ENCODE measurements at places on chromosomes 13 and 19. TPM values are rescaled to one million over a fixed set of nuclear protein-coding genes. Genes with fewer than 3 reads are reported as not detected.

GRCh38 chr13:40477623-40478608 lies 188.5 kb downstream of the FOXO1 start:
- no peak overlapping the region for H3K4me3 ChIP-seq
- H3K4me1 ChIP-seq: no peaks in the 10 kb centered on the region
- no peaks in the 10 kb centered on the region for H3K36me3 ChIP-seq
- no peaks in the 10 kb centered on the region for H3K27me3 ChIP-seq
- no peak for DNase-seq

DNA sequence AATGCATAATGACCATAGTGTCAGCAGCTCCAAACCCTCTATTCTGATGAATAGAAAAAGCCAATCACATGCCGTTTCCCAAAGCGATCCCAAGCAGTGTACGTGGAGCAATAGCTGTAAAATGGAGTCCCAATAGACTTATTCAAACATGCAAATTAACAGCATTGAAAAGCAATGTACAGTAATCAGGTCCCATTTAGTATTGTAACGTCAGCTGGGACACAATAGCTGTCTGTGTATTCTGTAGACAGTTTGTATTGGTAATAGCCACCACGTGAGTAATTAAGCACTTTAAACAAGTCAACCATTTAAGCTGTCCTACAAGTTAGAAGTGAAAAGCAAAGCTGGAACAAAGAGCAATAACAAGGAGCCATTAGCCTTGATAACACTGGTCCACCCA lies 698.2 kb downstream of the PCDH17 start:
- H3K4me1 ChIP-seq: no peaks in the 10 kb centered on the region
- no peak overlapping the region for H3K4me3 ChIP-seq

DNA sequence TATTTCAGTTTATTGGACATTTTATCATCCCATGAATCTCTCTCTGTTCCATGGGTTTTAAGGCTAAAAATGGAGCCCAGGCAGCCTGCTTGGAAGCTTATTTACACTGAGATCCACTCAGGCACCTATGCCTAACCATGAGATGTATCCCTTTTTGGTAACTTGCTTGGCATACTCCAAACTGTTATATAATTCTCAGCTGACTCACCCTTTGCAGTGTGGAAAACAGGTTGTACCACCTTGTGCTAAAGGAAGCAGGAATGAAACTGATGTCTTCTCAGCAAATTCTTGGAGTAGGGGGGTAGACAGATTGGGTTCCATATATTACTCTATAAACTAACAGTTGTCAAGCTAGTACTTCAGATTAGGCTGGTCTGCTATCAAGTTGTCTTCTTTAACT lies 483.6 kb downstream of the KLF5 start:
- no peak overlapping the region for H3K4me3 ChIP-seq
- H3K4me1 ChIP-seq: no peaks in the 10 kb centered on the region
- DNase-seq: no peak
- H3K27me3 ChIP-seq: no peaks in the 10 kb centered on the region
- no peak overlapping the region for H3K27ac ChIP-seq
- H3K36me3 ChIP-seq: no peaks in the 10 kb centered on the region

Gene CAMSAP3
- not detected for total RNA-seq

Gene VASP
- total RNA-seq: 61.6 TPM
